NCI-H1105 treated with DMSO at 0.1 percent for 48 hours (cell line): ENCODE measurements at places on chromosomes 7 and 10.

DNA sequence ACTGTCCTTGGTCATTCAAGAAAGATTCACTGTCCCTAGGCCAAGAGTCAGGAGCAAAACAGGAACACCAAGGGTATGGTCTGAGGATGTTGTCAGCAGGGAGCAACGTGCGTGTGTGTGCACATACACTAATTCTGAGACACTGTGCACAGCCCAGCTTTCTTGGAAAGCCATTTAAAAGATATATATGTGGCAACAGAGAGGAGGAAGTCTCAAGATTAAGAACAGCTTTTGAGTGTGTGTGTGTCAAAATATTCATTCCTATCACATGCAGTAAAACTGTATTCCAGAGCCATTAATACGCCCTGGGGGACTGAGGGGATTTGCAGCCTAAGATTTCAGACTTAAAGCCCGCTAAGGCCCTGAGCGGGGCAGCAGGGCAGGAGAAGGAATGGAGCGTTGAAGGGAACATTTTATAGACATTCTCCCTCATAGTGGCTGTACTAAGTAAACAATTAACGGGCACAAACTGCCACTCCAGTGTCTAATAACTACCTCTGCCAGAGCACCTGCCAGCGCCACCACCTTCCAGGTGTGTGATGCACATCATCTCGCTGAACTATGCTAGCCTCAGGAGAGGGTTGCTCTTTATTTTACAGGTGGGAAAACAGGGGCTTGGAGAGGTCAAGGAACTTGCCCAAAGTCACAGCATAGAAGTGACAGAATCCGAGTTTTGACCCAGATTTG, 2.0 kb downstream of the NOD1 start:
- DNase-seq = peak; percentile 94

DNA sequence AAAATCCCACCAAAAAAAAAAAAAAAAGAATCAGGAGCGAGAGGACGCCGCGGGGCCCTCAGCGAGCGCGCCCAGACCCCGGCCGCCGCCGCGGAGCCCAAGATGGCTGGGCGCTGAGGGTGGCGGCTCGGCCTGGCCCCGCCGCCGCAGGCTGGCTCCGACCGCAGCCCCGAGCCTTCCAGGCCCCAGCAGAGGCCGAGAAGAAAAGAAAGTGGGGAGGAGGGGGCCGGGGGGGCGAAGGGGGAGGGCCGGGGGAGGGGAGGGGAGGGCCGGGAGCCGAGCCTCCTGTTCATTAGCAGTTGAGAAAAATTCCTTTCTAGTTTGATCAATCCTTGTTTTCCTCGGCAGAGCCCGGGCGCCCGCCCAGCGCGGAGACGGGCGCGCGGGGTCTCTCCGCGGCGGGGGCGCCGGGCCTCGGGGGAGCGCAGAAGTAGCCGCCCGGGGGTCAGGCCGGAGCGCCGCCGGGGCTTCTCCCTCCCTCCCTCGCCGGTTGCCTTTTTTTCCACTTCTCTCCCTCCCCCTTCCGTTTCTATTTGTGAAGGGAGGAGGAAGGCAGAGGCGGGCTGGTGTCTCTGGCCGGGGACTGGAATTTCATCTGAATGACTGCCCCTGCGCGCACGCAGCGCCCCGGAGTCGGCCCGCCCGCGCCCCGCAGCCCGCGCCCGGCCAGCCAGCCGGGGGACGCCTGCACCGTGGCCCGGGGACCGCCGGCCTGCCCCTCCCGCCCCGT, 778 bp upstream of the TRIM8 start:
- peak; percentile 47 for DNase-seq

- DNase-seq = no peak
Measured at GRCh38 chr7:17320657-17321056, 22.2 kb downstream of the AHR start.

- no peak for DNase-seq
Measured at GRCh38 chr10:117532451-117533107, 10.0 kb upstream of the EMX2 start.

DNA sequence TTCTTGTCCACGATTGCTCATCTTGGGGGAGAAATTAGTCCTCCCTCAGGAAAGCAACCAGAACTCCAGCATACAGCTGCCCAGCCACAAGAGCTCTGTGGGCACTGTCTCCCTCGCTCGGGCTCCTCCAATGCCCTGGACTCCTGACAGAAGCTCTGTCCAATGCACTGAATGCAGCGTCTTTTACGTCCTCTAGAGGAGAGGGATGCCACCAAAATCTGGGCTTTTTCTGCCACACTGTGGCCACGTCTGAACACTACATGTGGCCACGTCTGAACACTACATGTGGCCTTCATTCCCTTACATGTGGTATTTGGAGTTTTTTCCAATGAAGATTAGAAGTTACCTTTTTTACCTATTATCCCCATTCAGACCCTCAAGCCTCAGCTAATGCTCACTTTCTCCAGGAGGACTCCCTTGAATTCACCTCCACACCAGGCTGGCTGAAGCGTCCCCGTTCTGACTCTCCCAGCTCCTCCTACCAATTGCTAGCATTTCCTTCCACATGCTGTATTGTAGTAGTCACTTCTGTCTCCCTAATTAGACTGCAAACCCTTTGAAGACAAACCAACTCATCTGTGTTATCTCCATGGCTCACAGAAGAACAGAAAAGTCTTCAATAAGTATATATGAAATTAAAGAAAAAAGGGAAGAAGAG, 134.3 kb upstream of the PDE1C start:
- DNase-seq = peak; percentile 77

DNA sequence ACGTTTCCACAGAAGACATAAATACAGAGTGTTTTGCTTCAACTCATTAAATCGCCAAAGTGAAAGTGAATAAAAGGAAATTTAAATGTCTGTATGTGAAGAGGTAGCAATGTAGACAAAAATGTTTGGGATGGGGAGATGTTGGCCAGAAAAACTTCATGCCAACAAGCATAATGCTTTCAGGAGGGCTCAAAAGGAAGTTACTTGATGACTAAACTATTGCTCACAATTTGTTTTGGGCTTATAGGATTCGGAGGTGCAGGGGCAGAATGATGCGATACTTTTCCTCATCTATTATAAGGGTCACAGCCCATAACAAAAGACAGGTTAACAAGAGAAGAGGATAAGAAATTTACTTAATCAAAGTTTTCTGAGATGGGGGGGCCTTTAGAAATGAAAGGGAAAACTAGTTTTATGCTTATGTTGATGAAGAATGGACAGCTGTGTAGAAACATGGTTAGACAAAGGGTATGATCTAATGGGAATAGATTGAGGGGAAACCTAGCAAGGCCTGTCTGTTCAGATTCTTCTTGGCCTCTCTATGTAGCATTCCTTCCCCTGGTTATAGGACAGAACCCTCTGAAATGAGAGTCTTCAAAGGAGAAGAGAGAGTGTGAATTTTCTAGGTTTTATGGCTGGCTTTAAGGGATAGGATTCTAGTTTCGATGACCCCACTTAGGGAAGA, 898.6 kb downstream of the LRMDA start:
- no peak for DNase-seq

- no peak for DNase-seq
Measured at GRCh38 chr7:82129091-82129490, 314.5 kb downstream of the CACNA2D1 start.

DNA sequence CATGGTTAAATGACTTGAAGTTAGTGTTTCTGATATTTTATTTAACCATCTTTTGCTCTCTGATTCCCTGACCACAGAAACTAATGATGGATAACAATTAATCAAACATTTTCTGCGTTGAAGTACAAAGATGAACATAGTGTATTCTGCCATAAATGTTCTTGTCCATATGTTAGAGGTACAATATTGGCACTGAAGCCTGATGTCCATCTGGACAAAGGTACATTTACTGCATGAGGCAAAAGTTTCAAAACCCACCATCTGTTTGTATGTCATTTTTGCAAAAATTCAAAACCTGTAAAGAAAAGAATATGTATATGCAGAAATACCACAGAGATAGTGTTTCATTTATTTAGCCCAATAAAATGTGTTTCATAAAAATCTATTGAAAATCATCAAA, 861.5 kb downstream of the ANKRD7 start:
- DNase-seq = no peak

- DNase-seq = no peak
Measured at GRCh38 chr10:57336341-57336740, 931.4 kb downstream of the IPMK start.

DNA sequence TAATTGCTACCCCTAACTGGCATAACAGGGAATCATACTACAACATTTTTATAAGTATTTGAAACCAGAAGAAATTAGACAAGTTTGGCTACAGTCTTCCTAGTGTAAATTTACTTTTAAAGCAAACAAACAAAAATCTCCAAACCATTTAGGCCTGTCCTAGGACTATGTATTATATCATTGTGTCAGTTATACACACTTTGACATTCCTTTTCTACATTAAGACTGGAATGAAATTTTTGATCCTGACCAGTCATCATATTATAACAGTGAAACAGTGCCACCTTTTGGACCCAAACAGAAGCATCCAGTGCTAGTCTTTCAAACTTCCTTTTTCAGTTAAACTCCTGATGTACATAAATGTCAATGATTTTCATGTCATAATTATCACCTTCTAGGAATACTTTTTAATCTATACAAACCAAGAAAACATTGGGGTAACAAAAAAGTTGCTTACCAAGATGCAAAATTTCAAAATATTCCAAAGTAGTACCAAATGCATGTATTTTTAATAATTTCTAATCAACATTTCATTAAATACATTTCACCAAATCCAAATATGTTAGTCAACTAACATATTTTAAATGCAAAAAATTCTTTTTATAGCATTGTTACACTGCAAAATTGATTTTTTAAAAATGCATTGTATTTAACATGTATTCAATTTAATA, 75.7 kb downstream of the IMMP2L start:
- DNase-seq = peak; percentile 85

DNA sequence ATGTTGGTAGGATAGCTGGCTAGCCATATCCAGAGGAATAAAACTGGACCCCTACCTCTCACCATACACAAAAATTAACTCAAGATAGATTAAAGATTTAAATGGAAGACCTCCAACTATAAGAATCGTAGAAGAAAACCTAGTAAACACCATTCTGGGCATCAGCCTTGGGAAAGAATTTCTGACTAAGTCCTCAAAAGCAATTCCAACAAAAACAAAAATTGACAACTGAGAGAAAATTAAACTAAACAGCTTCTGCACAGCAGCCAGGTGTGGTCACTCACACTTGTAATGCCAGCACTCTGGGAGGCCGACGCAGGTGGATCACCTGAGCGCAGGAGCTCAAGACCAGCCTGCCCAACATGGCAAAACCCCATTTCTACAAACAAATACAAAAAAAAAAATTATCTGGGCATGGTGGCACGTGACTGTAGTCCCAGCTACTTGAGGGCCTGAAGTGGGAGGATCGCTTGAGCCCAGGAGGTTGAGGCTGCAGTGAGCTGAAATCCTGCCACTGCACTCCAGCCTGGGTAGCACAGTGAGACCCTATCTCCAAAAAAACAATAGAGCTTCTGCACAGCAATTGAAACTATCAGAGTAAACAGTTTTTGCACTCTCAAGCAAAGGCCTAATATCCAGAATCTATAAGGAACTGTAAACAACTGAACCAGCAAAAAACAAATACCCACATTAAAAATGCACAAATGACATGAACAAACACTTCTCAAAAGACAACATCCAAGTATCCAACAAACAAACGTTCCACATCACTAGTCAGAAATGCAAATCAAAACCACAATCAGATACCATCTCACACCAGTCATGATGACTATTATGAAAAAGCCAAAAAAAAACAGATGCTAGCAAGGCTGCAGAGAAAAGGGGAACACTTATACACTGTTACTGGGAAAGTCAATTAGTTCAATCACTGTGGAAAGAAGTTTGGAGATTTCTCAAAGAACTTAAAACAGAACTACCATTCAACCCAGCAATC, 4.8 kb downstream of the CRPPA start:
- no peak for DNase-seq

- no peak for DNase-seq
Measured at GRCh38 chr10:124008187-124008586, 85.2 kb downstream of the CHST15 start.

DNA sequence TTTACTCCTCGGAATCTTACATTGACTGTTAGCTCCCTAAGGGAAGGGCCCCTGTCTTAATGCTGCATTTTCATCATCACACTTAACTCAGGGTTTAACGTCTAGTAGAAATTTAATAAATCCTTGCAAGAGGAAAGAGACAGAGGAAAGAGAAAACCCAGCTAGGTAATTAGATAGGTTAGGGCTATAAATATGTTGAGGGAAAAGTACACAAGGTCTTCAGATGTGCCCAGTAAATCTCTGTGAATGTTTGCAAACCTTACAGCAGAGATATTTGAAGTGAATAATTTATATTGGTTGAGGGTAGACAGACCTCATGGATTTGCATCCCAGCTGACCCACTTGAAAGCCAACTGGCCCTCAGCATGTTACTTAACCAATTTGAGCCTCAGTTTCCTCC, 315.5 kb upstream of the NPVF start:
- no peak for DNase-seq

GRCh38 chr7:94056796-94057207, 52.6 kb upstream of the BET1 start:
- no peak for DNase-seq

GRCh38 chr10:91944880-91945630, 21.5 kb downstream of the BTAF1 start:
- no peak for DNase-seq

- DNase-seq = peak; percentile 62
Measured at GRCh38 chr10:117365612-117366011, 9.6 kb downstream of the PDZD8 start.

DNA sequence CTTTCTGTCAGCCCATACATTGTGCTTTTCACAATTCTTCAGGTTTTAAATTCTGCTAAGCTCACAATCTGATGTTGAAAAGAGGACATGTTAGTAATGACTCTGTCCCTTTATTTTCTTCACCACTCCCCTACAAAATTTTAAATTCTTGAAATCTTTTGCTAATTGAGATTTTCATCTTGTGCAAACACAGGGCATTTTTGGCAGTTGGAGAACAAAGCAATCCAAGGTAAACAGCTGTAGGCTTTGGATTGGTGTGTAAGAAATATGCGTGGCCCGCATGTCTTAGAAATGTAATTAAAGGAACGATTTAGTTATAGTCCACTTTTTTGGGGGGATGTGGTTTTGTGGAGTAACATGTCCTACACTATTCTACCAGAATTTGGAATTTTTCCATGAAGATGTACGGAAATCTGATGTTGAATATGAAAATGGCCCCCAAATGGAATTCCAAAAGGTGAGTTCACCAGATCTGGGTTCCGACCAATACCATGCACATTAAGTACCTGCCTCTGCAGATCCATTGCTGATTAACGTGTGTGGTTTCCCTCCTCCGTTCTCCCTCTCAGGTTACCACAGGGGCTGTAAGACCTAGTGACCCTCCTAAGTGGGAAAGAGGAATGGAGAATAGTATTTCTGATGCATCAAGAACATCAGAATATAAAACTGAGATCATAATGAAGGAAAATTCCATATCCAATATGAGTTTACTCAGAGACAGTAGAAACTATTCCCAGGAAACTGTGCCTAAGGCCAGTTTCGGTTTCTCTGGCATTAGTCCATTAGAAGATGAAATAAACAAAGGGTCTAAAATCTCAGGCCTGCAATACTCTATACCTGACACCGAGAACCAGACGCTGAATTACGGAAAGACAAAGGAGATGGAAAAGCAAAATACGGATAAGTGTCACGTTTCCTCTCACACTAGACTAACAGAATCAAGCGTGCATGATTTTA, 181.1 kb downstream of the ARHGAP21 start:
- no peak for DNase-seq

GRCh38 chr10:31188792-31189406, 130.1 kb upstream of the ZEB1 start:
- DNase-seq = no peak
